CD4-positive, CD25-positive, alpha-beta regulatory T cell (primary cell): ENCODE measurements at places on chromosomes 16 and 17. TPM values are rescaled to one million over a fixed set of nuclear protein-coding genes. Genes with fewer than 3 reads are reported as not detected.

Gene NPIPA3
- not detected for polyA plus RNA-seq

Gene ABI3
- 15.6 TPM for polyA plus RNA-seq

Gene CCDC92B
- not detected for polyA plus RNA-seq

Gene ITGAD
- not detected for polyA plus RNA-seq

Gene CHP2
- not detected for polyA plus RNA-seq

Gene TBC1D3I
- not detected for polyA plus RNA-seq

Gene PPP1R27
- polyA plus RNA-seq, result not detected

Gene SPNS3
- 7.8 TPM for polyA plus RNA-seq

Gene MYH8
- not detected for polyA plus RNA-seq
